ENCODE measurements at places on chromosomes 3 and 15.

- DNase-seq: no peak
Observed at GRCh38 chr3:98763076-98763475, at the start of gene ST3GAL6. Gene ST3GAL6 (plus strand): TSS chr3:98763340. CDS start chr3:98768441, 5,101 bp downstream.

GRCh38 chr3:22156868-22157267, 405.9 kb upstream of the ZNF385D start:
- DNase-seq: no peak

GRCh38 chr15:69668963-69669362, 216.3 kb downstream of the RPLP1 start:
- no peak for DNase-seq

GRCh38 chr15:42282344-42282743, 9.1 kb upstream of the TMEM87A start:
- no peak for DNase-seq

- no peak for DNase-seq
Observed at GRCh38 chr3:72427624-72428023, 420.6 kb downstream of the SHQ1 start.

DNA sequence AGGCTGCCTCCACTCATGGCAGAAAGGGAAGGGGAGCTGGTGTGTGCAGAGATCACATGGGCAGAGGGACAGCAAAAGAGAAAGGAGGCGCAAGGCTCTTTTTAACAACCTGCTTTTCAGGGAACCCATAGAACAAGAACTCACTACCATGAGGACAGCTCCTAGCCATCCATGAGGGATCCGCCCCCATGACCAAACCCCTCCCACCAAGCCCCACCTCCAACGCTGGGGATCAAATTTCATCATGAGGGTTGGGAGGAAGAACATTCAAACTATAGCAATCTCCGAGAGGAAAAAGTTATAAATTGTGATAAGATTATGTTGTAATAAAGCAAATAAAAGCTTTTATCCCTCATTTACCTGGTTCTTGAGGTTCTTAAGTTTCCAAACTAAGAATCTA, 84.7 kb upstream of the LMCD1 start:
- DNase-seq: no peak

- no peak for DNase-seq
Observed at GRCh38 chr3:105691053-105691452, 177.8 kb downstream of the CBLB start.

DNA sequence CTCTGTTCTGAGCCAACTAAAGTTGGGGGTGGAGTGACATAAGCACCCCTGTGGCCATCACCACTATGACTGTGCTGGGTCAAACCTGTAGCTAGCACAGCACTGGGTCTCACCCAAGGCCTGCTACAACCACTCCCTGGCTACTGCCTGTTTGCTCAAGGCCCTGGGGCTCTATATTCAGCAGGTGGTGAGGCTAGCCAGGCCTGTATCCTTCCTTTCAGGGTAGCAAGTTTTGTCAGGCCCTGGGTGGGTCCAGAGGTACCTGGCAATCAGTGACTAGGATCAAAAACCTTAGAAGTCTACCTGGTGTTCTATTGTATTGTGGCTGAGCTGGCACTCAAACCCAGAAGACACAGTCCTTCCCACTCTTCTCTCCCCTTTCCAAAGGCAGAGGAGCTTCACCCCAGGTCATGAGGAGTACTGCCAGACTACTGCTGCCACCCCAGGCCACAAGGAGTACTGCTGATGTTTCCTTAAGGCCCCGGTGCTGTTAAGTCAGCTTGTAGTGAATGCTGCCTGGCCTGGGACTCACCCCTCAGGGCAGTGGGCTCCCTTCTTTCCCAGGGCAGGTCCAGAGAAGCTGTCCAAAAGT, 170.8 kb downstream of the IGSF11 start:
- DNase-seq: no peak

DNA sequence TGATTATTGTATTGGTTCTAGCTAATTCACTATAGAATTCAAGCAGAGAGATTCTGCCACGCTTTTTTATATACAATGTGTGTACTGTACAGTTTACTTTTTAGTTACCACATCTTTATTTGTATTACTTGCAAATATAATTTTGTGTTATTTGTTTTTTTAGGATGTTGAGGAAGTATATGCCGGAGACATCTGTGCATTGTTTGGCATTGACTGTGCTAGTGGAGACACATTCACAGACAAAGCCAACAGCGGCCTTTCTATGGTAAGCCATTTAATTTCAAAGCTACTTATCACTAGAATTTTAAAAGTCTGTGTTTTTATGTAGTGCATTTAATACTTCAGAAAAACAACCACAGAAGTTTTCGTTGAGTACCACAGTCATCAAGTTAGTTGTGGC, 11.7 kb downstream of the LXN start:
- no peak for DNase-seq

DNA sequence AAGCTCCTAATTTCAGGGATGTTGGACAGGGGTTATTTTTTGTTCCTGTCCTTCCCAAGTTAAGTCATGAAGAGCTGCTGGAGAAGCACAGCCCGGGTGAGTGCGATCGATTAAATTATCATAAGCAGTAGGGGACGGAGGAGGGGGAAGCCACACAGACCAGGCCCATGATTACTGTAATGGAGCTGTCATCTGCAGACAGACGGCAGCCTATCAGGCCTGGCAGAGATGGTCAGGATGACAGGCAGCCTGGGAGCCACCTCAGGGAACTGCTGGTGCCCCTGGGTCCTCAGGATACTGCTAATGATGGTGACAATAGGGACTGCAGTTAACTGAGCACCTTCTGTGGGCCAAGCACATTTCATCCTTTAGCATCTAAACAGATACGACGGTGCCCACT, 147.7 kb downstream of the RAB11A start:
- no peak for DNase-seq

DNA sequence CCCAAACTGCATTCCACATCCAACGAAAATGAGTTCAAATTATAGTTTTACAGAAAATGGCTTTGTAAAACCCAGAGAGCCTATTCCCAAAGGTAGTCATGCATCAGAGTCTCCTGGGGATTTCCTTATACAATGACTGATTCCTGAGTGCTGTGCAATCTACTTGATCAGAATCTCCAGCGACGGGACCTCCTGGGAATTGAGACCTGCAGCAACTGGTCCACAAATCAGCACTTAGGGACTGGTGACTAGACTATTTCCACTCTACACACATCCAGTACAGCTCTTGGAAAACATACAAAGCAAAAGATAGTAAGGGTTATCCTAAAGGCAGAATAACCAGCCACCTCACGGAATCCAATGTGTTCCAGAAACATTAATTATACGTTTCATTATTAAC, 871.0 kb upstream of the CFAP20DC start:
- no peak for DNase-seq

DNA sequence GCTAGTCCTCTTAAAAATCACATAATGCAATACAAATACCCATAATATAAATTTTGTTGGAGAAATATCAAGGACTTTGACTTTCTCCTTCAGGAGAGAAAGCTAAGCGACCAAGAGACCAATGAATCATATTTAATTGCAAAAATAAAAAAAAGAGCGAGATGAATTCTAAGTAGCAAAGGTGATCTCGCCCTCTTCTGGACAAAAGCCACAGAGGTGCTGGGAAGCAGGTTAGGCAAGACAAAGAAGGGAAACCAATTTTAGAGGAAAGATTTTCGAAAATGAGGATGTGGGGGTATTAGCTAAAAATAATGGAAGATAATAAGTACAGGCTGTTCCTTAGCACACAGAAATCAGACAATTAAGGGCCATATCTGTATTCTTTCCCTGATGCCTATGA, 111.4 kb upstream of the PLAAT1 start:
- DNase-seq: no peak

GRCh38 chr3:169342652-169343505, 320.6 kb downstream of the MECOM start:
- peak; percentile 79 for DNase-seq

- DNase-seq: no peak
Observed at GRCh38 chr3:132972333-132972732, 65.9 kb upstream of the TMEM108 start.

DNA sequence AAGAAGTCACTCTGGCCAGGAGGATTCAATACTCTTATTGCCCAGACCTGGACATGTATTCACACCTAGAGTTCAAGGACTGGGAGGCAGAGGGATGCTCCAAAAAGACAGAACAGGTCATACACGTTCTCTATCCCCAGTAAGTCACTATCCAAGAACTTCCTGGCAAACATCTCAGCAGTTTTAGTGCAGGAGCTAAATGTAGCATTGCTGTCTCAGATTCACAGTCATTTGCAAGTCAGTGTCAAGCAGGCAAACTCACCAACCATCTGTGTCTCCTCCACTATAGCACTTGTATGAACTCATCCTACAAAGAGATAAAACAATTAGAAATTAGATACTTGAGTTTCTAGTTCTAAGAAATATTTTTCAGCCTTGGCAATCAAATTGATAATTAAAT, 38.4 kb downstream of the ABHD17C start:
- DNase-seq: no peak

- DNase-seq: no peak
Observed at GRCh38 chr3:158086361-158086760, 19.9 kb downstream of the SHOX2 start.

DNA sequence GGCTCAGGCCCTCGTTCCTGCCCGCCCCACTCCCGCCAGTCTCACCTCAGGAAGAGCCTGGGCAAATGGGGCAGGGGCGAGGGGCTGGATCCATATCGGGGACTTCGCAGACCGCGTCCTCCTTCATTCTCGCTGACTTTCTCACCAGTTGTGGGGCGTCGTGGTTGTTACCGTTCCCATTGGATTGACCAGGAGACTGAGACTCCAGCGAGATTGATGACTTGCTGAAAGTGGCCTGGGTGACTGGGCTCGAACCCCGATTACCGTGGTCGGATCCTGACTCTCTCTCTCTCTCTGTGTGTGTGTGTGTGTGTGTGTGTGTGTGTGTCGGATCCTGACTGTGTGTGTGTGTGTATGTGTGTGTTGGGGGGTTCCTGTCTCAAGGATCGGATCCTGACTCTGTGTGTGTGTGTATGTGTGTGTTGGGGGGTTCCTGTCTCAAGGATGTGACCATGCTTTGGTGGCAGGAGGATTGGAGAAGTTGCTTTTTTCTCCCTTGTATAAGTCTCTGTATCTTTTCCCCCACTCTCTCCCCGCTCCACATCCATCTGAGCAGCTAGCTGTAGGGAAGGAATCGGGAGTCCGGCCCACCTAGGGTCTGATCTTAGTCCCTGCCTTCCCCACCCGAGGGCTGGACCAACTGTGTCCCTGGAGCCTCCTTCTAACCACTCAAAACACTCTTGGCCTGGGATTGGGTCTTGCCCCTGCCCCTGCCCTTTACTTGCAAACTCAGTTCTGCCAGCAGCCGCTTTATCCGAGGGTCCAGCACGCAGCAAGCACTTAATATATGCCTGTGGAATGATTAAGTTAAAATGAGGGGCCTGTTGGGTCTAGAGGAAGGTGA, 603 bp downstream of the PLEKHO2 start:
- DNase-seq: no peak

DNA sequence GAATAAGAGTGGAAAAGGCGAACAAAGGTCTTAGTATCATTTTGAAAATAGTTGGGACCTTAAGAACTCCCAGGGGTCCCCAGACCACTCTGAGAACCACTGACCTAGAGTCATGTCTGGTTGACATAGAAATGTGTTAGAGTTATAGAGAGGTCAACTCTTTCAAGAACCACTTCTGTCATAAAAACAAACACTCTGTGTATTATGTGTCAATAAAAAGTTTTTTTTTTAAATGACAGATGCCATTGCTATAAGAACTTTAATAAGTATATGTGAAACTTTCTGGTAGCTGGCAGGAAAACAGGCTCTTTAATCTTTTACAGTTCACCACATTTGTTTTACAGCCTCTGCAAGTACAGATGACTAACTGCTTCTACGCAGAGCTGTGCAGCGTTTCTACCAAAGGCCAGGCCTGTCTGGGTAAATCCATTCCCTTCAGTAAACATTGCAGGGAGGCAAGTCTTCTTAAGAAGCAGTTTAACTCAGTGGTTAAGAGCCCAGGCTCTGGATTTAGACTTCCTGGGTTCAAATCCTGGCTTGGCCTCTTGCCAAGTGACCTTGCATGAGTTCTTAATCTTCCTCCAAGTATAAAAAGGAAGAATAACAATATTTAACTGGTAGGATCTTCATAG, 56.6 kb downstream of the RFTN1 start:
- DNase-seq: no peak
